ENCODE measurements at places on chromosomes 3 and 15. TPM values are rescaled to one million over a fixed set of nuclear protein-coding genes. Genes with fewer than 3 reads are reported as not detected.

The HHLA2 gene
- 4.9 TPM for total RNA-seq

The SUCNR1 gene
- total RNA-seq = 2.7 TPM

The OCA2 gene
- 1.2 TPM for total RNA-seq

DNA sequence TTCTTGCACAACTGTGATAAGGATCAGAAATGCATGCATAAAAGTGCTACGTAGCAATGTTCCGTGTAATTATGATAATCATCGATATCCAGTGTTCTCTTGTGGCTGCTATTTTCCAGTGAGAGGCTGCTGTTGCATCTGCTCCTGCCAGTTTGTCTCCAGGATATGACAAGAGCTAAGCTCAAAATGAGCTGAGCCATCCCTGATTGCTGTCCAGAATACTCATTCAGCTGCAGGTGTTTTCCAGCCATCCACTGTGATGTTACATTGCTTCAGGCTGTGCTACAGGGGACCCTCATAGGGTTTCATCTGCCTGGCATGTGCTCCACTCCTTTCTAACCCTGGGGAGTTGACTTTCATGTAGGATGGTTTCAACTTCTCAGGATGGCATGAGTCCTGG is 976.0 kb downstream of the ROBO1 start:
- DNase-seq = no peak

DNA sequence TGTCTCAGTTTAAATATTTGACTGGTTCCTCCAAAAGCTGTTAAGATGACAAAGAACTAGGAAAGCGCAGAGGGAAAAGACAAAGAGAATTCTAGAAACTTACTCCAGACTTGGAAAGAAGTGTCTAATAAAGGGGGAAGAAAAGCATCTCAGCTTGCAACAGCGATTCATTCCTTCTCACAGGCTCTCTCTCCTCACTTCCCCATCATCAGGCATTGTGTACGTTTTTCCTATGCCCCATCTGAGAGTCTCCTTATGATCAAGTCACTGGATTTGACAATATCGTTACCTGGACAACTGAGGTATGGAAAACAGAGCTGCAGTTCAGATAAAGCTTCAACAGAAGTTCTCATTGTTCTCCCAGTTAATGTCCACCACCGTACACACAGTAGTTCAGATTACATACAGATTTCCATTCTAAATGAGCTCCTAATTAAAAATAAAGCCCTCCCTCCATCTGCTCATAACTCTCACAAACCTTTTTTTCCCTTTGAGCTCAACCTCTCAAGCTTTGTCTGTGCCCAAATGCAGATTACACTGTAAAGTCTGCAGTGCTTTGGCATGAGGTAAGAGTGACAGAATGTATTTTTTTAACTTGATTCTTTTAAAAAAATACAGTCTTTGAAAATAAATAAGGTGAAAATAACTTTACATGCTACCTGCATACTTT is 254.4 kb upstream of the THBS1 start:
- no peak for DNase-seq
